ENCODE measurements at places on chromosomes 2 and 18. TPM values are rescaled to one million over a fixed set of nuclear protein-coding genes. Genes with fewer than 3 reads are reported as not detected.

Gene DSG4
- total RNA-seq, result not detected

Gene PRKD3
- total RNA-seq, result 63.3 TPM

Gene AKAIN1
- total RNA-seq, result not detected

Gene AOX1
- 5.6 TPM for total RNA-seq

Gene IL36G
- not detected for total RNA-seq

DNA sequence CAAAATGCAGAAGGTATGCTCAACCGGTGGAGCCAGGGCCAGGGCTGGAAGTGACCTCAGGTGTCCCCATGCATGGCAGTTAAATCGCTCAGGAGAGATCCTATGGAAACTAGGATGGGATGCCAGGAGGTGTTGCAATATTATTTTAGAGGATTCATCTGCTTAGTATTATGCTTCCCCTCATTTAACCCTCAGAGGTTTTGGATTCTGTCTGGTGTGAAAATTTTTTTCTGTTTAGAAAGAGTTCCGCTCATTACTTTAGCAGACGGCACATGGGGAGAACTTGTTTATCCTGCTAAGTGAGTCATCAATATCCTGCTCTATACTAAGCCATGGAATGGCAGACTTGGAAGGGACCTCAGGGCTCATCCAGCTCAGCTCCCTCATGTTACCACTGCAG is 42.5 kb downstream of the TRIB2 start:
- H3K4me1 ChIP-seq, result peaks cover 8% of the 10 kb centered on the region
- no peak for DNase-seq
- no peaks in the 10 kb centered on the region for H3K36me3 ChIP-seq
- H3K27ac ChIP-seq, result no peak overlapping the region

GRCh38 chr18:9507565-9508088 is 32.3 kb downstream of the RALBP1 start:
- H3K4me3 ChIP-seq, result no peak overlapping the region
- no peak for DNase-seq
- no peaks in the 10 kb centered on the region for H3K36me3 ChIP-seq
- H3K27ac ChIP-seq, result no peak overlapping the region
- H3K27me3 ChIP-seq, result no peaks in the 10 kb centered on the region
- H3K4me1 ChIP-seq, result no peaks in the 10 kb centered on the region

- H3K4me1 ChIP-seq, result no peaks in the 10 kb centered on the region
- H3K4me3 ChIP-seq, result no peak overlapping the region
- no peak overlapping the region for H3K27ac ChIP-seq
- H3K36me3 ChIP-seq, result no peaks in the 10 kb centered on the region
Observed at GRCh38 chr2:73359915-73360697, 25.5 kb upstream of the ALMS1 start.

- H3K36me3 ChIP-seq, result no peaks in the 10 kb centered on the region
- no peaks in the 10 kb centered on the region for H3K27me3 ChIP-seq
- H3K27ac ChIP-seq, result no peak overlapping the region
Observed at GRCh38 chr2:57207191-57207590, 839.4 kb upstream of the VRK2 start.

DNA sequence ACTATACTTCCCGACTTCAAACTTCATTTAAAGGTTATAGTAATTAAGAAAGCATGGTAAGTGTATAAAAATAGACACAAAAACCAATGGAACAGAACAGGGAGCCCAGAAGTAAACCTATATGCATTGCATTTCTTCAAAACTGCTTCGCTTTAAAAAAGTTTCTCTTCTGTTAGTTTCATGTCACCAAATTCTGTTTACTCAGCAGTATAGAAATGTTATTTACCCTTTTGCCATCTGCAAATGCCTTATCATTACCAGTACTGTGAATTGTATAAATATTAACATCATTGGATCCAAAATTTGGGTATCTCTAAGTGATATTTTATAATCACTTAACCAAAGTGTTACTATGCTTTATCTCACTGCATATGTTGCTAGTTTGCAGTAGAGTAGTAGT is 45.9 kb upstream of the ZNF638 start:
- H3K36me3 ChIP-seq, result no peaks in the 10 kb centered on the region
- H3K4me3 ChIP-seq, result no peak overlapping the region
- H3K27me3 ChIP-seq, result no peaks in the 10 kb centered on the region
- no peak for DNase-seq
- H3K27ac ChIP-seq, result no peak overlapping the region

DNA sequence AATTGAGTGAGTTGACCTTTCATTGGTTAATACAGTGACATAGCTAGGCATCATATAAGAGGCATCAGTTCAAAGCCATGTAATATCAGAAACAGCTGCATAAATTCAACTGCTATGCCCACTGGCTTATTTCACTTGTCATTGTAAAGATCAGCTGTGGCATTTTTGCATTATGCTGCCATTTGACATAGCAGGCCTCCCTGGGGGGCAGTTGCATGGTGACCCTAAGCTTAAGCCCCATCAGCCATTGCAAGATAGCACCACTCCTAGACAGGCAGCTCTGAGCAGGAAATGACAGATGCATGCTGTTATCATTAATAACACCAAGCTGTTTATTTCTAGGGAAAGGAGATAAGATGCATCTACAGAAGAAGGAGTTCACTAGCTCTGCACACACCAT is 233.4 kb upstream of the CNTNAP5 start:
- no peak for DNase-seq
- H3K4me3 ChIP-seq, result no peak overlapping the region
- H3K27me3 ChIP-seq, result no peaks in the 10 kb centered on the region
- H3K36me3 ChIP-seq, result no peaks in the 10 kb centered on the region
- no peaks in the 10 kb centered on the region for H3K4me1 ChIP-seq
- no peak overlapping the region for H3K27ac ChIP-seq

GRCh38 chr2:238003234-238004031 is 36.6 kb downstream of the UBE2F start:
- H3K4me1 ChIP-seq, result no peaks in the 10 kb centered on the region
- no peaks in the 10 kb centered on the region for H3K36me3 ChIP-seq
- no peak for DNase-seq
- H3K27me3 ChIP-seq, result no peaks in the 10 kb centered on the region
- no peak overlapping the region for H3K4me3 ChIP-seq

- no peaks in the 10 kb centered on the region for H3K36me3 ChIP-seq
- DNase-seq, result no peak
- H3K27ac ChIP-seq, result no peak overlapping the region
- H3K4me3 ChIP-seq, result no peak overlapping the region
Observed at GRCh38 chr2:177106212-177106611, 106.4 kb upstream of the HNRNPA3 start.

DNA sequence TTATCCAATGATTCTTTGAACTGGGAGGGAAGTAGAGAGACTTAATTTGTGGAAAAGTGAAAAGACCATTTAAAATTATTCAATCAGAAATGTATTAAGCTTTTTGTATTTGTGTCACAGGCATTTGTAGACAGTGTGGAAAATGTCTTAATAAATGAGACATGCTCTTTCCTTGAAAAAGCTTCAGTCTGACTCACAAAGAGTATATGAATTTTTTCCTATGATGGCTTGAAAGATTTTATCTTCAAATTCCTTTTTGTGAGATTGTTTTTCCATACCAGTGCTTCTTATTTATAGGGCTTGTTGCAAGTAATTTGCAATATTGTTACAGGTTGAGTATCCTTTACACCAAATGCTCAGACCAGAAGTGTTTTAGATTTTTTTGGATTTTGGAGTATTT is 39.5 kb downstream of the STON1 start:
- no peak for DNase-seq
- H3K4me3 ChIP-seq, result no peak overlapping the region
- H3K4me1 ChIP-seq, result no peaks in the 10 kb centered on the region
- no peaks in the 10 kb centered on the region for H3K27me3 ChIP-seq

DNA sequence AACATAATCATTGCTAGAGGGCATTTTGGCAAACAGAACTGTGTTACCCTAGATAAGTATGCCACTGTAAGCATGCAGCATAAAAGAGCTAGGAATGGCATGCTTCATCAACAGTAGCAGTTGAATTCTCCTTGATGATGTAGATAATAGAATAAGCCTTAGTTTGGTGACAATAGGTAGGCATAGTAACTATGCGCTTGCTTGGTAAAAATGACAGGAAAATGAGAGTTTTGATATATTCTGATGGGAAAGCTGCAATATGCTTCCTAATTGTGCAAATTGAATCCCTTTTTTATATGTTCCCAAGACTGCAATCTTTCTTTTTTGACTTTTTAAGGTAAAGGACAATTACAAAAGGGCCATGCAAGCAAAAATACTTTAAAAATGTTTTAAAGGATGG is 930.9 kb upstream of the FAM98A start:
- no peak overlapping the region for H3K4me3 ChIP-seq
- H3K36me3 ChIP-seq, result no peaks in the 10 kb centered on the region
- no peak overlapping the region for H3K27ac ChIP-seq
